ENCODE measurements at places on chromosomes 3 and 15.

GRCh38 chr3:176848431-176849214 lies 348.7 kb downstream of the TBL1XR1 start:
- DNase-seq = no peak

- DNase-seq = peak; percentile 13
Measured at GRCh38 chr3:181711325-181712135, at the start of gene SOX2. Gene SOX2, plus strand, starts transcription at chr3:181711925. Its CDS starts 436 bp downstream, at chr3:181712361.

DNA sequence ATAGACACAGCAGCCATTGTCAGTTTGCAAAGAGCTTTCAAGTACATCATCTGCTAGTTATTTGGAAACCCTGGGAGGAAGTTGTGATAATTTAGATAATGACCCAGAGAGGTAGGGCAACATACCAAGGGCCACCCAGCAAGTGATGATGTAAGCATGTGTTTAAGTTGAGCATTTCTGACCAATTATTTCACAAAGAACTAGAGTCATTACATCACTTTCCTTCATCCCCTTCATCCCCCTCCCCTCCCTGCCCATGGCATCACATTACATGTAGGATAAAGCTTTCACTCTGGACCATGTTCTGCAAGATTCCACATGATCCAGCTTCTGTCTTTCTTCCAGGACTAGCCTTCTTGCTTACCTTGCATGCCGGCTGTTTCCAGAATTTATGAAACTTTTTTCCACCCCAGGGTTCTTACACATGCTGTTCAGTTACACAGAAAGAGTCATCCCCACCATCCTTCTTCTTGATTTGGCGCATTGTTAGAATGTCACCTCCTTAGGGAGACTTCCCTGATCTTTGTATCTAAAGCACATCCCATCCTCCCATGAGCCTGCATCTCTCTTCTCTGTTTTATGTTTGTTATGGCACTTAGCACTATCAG lies 71.3 kb downstream of the PTPRG start:
- no peak for DNase-seq

DNA sequence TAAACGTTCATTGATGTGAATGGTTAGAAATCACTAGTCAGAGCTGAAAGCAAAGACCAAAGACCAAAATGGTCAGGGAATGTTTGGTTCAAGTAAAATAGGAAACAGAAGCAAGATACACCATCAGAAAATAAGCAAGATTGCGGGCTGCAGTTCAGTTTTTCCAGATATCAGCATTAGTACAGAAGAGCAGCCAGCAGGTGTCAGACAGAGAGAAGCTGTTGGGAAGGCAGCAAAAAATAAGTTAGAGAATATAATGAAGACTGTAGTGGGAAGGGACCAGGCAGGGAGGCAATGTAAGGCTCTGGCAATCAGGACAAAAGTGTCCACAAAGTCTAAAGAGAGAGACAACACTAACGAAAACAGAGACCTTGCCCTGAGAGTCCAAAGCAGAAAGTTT lies 639.4 kb upstream of the NAALADL2 start:
- DNase-seq = no peak

GRCh38 chr3:14646589-14647413 lies 4.8 kb upstream of the CCDC174 start:
- peak; percentile 25 for DNase-seq

DNA sequence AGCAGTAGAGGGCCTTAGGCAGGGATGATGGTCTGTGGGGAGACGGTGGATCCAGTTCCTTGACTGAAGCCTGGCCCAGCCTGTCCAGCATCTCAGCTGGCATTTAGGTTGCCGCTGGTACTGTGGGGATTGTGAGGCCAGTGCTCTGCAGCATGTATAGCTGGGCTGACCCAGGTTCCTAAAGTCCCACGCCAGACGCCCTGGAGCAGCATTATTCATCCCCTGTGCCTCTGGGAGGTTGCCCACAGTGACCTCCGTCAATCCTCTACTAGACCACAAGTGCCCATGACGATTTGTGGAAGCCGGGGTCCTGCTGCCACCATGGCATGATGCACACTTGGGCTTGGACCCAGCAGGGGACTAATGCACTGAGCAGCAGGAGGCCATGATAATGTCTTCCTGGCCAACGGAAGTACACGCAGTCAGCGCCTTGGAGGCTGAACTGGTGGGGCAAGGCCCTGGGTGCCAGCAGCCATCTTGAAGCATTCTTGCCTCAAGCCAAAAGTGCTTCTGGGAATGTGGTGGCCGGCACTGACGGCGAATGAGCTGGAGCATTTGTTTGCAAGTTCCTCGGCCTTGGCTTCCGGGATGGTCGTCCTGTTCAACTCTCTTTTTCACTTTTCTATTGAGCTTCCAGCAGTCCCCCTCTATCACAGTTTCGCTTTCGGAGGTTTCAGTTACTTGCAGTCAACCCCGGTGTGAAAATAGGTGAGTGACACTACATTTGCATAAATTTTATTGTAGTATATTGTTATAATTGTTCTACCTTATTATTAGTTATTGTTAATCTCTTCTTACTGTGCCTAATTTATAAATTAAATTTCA lies 949.4 kb downstream of the ROBO1 start:
- no peak for DNase-seq

- no peak for DNase-seq
Measured at GRCh38 chr3:127151992-127152650, 40.8 kb upstream of the PRR23E start.

GRCh38 chr3:148232389-148232788 lies 465.3 kb upstream of the AGTR1 start:
- no peak for DNase-seq

- DNase-seq = no peak
Measured at GRCh38 chr15:44097552-44097951, 97.5 kb downstream of the FRMD5 start.

DNA sequence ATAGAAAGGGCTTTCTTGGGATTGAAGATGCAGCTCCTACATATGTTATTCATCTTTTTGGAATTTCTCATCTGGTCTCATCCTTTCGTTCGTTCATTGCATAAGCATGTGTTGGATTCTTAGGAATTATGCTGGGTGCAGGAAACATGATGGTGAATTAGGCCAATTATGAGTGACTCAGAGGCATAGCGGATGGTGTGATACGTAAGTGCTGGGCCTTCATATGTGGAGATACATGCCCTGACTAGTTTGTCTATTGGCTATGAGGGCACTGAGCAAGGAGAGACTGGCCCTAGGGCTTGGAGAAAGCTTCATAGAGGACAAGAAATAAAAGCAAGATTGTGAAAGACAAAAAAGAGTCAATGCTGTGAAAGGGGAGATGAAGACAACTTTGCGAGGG lies 235.1 kb downstream of the MYRIP start:
- DNase-seq = no peak

DNA sequence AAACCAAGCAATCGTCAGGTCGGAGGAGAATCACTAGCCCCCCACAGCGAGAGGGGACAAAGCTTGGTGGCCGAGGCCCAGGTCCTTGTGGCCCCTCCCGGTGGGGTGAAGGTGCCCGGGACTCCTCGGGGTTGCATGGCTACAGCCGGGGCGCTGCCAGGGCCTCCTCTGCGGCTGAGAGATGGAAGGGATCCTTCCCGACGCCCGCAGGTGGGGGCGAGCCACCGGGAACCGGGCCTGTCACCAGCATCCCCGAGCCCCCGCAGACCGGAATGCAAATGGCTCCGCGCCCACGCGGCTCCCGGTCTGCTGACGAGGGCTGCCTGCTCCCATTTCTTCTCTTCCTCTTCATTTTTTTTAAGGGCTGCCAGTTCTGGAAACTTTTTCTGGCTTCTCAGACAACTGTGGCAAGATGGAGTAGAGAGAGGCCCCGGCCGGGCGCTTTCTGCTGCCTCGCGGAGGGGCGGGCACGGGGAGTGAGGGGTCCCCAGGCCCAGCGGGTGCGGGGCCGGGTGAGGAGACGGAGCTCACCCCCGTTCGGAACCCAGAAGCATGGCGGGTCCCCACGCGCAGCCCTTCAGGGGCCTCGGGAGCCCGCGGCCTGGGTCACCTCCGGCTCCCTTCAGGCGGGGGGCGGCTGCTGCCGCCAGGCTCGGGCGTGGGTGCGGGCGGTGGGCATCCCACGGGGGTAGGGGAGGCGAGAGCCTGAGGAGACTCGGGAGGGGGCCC lies 27.5 kb downstream of the MELTF start:
- DNase-seq = no peak

DNA sequence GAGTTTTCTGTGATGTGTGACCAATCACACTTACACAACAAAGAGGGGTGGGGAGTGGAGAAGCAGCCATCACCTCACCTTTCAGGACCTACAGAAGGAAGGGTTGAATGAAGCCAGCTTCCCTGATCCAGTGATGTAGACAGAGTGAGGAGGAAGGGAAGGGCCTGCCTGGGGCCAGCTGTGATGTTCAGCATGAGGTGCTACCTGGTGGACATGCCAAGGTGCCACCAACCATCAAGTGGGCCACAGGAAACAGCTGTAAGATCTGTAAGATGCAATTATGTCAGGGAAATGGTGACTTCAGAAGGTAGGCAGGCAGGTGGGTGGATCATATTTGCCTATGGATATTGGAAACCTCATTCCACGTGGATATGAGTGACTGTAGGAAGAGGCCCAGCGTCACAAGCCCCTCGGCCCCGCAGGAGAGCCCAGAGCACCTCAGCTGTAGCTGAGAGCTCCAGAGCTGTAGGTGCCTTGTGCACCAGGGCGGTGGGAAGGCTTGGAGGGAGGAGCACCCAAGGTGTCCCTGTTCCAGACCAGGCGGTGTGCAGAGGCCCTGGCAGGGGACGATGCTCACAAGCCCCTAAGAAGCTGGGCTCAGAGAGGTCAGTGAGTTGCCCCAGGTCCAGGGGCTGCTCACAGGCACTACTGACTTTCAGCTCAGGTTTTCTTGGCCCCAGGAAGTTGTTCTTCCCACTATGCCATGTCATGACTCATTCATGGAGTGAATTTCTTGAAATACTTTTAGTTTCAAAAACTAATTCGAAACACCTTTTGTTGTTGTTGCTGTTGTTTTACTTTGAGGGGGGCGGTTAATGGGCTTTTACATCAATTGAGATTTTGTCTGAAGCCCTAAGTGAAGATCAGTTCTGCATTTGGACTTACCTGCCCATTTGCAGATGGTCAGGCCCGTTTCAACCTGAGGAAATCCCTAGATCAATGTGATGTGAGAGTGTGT lies 94.2 kb upstream of the ALDH1A3 start:
- DNase-seq = no peak

DNA sequence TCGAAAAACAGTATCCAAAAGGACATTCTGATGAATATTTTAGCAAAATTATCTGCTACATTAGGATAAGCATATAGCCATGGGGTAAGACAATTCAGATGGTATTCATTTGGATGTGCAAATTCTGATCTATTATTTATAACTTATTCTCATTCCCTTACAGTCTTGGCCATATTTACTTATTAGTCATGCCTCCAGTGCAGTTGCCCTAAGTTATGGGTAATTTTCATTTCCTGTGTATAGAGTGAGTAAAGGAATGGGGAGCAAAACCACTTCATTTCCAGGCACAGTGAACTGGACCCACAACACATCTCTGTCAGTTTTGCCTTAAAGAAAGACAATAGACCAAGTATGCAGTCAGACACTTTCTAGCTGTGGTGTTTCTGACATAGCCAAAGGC lies 134.3 kb downstream of the POLQ start:
- no peak for DNase-seq

DNA sequence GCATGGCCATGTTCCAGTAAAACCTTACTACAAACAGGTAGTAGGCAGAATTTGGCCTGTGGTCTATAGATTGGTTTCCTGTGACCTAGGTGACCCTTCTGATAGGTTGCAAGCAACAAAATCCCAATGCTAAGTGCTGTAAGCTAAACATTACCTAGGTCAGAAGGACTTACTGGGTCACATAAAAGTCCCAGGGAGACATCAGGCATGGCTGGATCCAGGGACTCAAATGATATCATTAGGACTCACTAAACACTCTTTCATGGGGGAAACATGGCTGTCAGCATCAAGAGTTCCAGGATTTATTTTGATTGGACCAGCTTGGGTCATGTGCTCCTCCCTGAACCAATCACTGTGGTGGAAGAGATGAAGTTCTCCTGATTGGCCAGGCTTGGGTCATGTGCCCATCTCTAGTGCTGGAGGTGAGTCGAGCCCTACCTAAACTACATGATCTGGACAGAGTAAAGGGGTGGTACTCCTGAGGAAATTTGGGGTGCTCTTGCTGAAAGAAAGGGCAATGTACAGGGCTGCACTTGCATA lies 16.8 kb upstream of the SLC6A1 start:
- no peak for DNase-seq

DNA sequence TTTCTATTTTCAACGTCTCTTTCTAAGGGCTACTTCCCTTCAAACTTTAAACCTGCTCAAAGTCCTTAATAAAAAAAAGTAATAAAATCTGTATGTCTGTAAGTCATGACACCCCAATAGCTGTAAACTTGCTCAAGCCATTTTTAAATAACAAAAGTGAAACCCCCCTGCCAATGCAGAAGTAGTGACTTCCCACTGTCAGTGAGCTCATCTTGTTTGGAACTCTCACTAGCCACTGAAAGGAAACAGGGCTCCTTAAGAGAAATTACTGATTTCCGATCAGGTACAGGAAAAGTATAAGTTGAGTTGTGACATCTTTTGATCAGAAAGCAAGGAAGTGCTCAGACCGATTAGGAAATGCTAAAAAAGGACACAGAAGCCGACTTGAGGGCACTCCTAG lies 27.6 kb upstream of the GPR171 start:
- DNase-seq = no peak

GRCh38 chr3:197460002-197460401 lies 95.8 kb downstream of the BDH1 start:
- no peak for DNase-seq

DNA sequence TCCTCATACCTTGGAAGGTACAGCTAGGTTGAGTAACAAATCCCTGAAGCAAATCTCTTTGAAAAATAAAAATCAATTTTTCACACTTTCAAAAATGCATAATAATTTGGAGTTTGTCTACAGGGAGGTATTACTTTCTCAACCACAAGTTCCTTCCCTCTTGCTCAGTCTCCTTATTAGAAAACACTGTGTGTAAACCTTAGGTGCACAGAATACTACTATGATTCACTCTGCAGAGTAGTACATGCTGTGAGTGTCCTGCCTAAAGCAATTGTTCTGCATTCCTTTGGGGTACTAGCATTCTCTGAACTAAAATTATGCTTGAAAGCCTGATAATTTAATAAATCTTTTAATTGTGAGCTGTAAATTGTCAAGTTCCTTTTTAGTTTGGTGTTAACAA lies 115.9 kb upstream of the EPHA3 start:
- no peak for DNase-seq

- no peak for DNase-seq
Measured at GRCh38 chr3:55164876-55165275, 237.0 kb upstream of the LRTM1 start.

GRCh38 chr3:172341482-172342059 lies 106.7 kb downstream of the GHSR start:
- peak; percentile 79 for DNase-seq

GRCh38 chr15:63353887-63354286 lies 27.8 kb downstream of the CA12 start:
- DNase-seq = no peak

- peak; percentile 90 for DNase-seq
Measured at GRCh38 chr3:129314386-129315222, 35.9 kb downstream of the HMCES start.
